T-cell (primary cell): ENCODE measurements at places on chromosomes 13 and 19.

DNA sequence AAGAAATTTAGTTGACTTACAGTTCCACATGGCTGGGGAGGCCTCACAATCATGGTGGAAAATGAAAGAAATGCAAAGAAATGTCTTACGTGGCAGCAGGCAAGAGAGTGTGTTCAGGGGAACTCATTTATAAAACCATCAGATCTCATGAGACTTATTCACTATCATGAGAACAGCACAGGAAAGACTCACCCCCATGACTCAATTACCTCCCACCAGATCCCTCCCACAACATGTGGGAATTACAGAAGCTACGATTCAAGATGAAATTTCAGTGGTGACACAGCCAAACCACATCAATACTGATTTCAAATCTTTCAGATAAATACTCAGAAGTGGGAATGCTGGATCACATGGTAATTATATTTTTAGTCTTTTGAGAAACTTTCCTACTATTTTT is 1357.9 kb downstream of the SLITRK5 start:
- DNase-seq: no peak

- no peak for DNase-seq
These were observed 3.2 kb downstream of the PTBP1 start for GRCh38 chr19:800360-801029.

DNA sequence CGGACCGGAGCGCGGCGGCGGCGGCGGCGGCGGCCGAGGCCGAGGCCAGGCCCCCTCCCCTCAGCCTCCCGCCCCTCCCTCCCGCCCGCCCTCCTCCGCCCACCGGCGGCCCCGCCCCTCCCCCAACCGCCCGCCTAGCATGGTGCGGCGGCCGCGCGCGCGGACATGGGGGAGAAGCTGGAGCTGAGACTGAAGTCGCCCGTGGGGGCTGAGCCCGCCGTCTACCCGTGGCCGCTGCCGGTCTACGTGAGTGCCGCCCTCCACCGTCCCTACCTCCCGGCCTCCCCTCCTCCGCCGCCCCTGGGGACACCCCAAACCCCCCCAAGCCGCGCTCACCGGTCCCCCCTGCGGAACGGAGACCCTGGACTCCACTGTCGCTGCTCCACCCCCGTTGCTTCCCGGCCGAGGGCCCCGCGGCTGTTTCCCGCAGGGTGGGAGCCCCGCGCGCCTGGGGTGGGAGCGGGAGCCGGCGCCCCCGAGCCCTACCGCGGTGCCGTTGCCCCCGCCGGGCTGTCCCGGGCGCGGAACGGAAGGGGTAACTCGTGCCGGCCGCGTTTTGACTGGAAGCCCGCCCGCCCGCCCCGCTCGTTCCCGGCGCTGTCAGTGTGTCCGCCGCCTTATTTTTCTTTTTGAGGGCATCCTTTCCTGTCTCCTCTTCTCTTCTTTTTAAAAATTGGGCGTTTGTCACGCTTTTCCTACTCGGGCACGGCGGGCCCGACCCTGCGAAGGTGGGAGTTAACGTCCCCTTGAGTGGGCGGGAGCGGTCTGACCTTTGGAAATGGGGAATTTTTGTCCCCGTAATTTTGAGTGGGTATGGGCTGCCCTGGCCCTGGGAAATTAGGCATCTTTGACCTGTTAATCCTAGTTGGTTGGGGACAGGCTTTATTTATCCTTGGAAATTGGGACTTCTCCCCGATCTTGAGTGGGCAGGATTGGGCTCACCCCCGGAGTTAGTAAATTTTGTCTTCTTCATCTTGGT is 576 bp downstream of the DOT1L start:
- no peak for DNase-seq

- DNase-seq: no peak
These were observed 138.0 kb downstream of the LMO7 start for GRCh38 chr13:75774176-75774575.

DNA sequence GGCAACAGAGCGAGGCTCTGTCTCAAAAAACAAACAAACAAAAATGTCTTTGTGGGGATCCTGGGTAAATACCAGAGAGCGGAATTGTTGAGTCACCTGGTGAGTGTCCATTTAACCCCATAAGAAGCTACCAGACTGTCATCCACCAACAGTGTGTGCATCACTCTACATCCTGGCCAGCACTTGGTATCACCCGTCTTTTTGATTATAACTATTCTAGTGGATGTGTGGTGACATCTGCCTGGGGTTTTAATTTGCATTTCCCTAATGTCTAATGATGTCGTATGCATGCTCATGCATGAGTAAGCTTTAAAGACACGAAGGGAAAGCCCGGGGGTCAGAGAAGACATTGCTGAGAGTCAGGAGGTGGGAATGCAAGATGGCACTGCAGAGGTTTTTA is 126.7 kb upstream of the MRI1 start:
- DNase-seq: no peak

- DNase-seq: no peak
These were observed 2862.8 kb upstream of the PCDH20 start for GRCh38 chr13:64278493-64278892.
